ENCODE measurements at places on chromosomes 11 and 22. TPM values are rescaled to one million over a fixed set of nuclear protein-coding genes. Genes with fewer than 3 reads are reported as not detected.

- DNase-seq = peak; percentile 1
These were observed 32.5 kb downstream of the PLEKHA7 start for GRCh38 chr11:16981651-16982194.

GRCh38 chr11:33135216-33135615 lies 26.1 kb downstream of the CSTF3 start:
- DNase-seq = peak; percentile 86

GRCh38 chr11:101336155-101336554 lies 206.5 kb upstream of the PGR start:
- no peak for DNase-seq

DNA sequence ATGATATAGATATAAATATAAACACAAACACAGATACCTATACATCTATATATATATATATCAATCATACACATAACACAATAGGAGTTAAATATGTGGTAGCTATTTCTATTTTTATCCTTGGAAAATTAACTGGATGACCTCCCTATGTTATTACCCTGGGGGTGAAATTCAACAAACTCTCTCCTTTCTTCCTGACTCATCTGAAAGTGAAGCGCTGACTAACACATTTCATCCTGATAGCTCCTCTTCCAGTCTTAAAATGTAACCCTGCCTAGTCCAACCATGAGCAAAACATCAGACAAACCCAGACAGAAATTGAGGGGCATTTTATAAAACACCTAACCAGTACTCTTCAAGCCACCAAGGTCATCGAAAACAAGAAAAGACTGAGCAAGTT lies 220.6 kb upstream of the ISX start:
- no peak for DNase-seq

DNA sequence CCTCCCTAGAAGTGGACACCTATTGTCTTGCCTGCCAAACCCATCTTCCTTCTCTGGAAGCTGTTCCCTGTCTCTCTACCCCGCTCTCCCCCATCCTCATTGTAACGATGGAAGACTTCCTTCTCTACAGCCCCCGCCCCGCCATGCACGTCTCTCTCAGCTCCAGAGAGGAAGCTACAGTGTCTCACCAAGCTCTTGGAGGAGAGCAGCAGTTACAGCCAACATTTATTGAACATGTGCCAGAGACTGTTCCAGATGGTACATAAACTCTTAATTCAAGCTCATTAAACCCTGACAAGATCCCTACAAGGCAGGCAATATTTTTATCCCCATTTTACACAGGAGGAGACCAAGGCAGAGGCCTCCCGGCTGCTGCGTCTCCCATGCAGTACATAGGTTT lies 15.1 kb downstream of the MCHR1 start:
- no peak for DNase-seq

DNA sequence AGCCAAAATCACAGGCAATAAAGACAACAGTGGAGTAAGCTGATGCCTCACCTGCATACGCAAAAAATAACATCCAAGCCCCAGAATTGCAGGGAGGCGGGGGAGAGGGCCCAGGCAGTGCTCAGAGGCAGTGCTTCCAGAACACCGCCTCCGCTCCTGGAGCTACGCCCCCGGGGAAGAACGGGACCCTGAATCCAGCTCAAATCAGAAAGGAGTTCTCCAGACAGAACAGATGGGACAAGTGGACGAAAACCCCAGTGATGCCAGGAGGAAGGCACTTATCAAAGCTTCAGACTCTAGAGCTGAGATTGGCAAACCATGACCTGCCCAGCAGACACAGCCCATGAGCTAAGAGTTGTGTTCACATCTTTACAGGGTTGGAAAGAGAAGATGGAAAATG lies 683.9 kb downstream of the TBC1D22A start:
- no peak for DNase-seq

- DNase-seq = no peak
These were observed 692.8 kb upstream of the CCDC90B start for GRCh38 chr11:83978942-83979341.

- DNase-seq = no peak
These were observed 134.1 kb downstream of the CASP12 start for GRCh38 chr11:104763930-104764709.

DNA sequence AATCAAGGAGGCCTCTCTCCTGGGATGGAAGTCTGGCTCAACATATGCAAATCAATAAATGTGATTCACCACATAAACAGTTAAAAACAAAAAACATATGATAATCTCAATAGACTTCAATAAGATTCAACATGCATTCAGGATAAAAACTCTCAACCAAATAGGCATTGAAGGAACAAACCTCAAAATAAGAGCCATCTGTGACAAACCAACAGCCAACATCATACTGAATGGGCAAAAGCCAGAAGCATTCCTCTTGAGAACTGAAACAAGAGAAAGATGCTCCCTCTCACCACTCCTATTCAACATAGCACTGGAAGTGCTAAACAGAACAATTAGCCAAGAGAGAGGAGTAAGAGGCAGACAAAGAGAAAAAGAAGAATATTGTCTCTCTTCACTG lies 54.0 kb upstream of the SEZ6L start:
- no peak for DNase-seq

- peak; percentile 37 for DNase-seq
These were observed 115.8 kb downstream of the ATG16L2 start for GRCh38 chr11:72930008-72930407.

GRCh38 chr22:24291515-24292201 lies 21.0 kb downstream of the SPECC1L start:
- no peak for DNase-seq

FADS2 gene
- 125 TPM for total RNA-seq

OAF gene
- 39.4 TPM for total RNA-seq

HBB gene
- not detected for total RNA-seq

OR2AG1 gene
- total RNA-seq = not detected

ZBTB3 gene
- total RNA-seq = 13.4 TPM

Data from fibroblast of the aortic adventitia (primary cell).